ENCODE measurements at places on chromosomes 12 and 14.

- DNase-seq, result no peak
Observed at GRCh38 chr14:51701951-51702350, 50.2 kb downstream of the FRMD6 start.

DNA sequence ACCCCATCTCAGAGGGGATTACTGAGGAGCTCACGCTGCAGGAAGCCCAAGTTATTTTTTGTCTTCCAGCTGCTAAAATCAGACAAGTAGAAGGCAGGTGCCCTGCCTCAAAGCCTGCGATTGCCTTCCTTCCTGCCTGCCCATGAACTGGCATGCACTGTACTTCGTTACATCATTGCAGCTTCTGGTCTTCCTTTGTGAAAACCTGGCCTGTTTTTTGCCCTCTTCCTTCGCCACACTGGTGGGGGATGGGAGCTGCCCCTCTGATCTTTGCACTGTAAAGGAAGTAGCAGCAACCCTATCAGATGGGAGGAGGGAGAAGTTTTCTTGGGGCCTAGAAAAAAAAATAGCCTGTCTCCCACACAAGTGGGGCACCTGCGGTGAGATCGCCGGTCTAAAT lies 1098.7 kb downstream of the BCL11B start:
- peak; percentile 55 for DNase-seq

DNA sequence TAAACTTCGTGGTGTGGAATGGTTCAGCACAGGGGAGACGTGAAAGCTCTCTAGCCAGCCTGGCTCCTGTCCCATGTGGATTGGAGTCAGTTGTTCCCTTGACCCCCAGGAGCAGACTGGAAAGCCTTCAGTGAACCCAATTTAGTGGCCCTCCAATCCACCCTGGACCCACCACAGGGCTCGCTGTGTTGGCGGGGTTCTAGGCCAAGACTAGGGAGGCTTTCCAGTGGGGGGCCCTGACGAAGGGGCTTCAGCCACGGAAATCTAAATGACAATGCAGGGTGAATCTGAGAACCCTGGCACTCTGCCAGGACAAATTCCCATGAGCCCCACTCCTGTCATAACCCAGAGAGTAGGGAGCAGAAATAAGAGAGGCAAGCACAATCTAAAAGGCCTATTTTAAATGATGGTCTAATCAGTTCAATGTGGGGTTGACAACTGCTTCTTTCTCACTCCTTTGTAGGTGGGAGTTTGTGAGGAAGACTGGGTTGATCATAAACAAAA lies 110.8 kb downstream of the SLC35F4 start:
- DNase-seq, result no peak

GRCh38 chr14:21866479-21866878 lies 192.9 kb upstream of the OR4E1 start:
- no peak for DNase-seq

DNA sequence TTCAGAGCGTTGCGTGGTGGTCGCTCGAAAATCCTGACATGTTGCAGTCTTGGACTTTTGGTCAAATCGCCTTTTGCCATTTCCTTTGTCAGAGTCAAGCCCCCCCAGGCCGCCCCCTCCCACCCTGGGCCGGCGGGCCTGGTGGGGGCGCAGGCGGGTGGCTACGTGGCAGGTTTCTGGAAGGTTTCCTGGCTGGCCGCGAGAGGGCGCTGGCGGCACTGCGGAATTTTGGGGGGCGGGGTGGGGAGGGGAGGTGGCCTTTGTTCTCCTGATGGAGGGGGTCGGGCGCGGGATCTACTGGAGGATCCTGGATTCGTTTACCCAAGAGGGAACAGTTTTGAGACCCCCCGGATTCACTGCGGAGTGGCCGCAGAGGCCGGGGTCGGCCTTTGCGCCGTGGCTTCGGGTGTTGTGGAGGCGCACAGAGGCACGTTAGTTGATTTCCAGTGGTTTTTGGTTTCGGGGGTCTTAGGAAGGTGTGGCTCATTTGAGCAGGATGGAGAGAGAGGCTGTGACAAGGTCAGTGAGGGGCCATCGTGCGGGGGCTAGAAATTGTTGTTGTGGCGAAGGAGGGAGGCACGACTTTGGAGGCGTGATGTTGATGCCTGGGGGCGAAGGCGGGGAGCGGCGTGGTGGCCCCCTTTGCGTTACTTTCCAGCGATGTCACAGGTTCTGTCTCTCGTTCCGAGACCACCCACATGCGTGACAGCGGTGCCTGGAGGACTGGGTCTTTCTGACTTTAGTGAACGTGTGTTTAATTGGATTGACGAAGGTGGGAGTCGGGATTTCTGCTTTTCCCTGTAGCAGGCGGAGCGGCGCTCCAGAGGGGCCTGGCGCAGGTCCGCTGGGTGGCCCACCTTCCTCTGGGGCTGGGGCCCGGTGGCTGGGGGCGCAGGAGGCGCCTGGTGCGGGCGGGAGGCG lies 1.4 kb downstream of the MEG3 start:
- no peak for DNase-seq

DNA sequence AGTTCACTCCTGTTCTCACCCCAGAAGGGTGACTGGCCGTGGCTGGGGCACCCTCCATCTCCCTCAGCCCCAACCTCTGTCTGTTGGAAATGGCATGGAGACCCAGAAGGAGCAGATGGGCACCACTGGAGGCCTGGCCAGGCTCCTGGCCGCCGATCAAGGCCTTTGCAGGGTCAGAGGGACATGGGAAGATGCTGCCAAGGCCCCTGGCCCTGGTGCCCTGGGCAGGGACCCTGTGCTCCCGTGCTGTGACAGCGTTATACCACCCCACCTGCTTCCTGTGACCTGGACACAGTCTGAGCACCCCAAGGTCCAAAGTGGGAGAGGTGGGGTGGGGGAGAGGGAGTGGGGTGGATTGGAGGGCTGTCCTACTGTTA lies 3.5 kb downstream of the INF2 start:
- DNase-seq, result no peak

DNA sequence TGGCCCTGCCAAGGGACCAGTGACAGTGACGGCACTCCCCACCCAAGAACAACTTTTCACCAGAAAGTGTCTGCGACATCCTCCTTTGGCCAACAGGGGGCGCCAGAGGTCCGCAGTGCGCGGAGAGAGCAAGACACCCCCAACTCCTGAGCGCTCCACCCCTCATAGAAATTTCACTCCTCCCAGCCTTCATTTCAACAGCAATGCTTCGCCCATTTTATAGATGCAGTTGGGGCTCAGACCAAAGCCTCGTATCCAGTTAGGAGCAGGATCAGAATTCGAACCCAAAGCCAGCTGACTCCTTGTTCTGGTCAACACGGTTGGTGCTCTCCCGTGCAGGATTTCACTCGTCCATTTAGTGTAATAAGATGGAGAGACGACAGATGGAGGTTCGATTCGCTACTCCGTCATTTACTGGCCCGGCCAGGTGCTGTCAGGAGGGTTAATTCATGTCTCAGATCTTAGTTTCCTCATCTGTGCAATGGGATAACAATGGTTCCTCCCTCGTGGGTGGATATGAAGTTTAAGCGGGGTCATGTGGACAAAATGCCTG lies 2.4 kb upstream of the POP5 start:
- DNase-seq, result peak; percentile 75

- DNase-seq, result no peak
Observed at GRCh38 chr12:2129076-2129475, 76.3 kb downstream of the CACNA1C start.

- no peak for DNase-seq
Observed at GRCh38 chr12:1808798-1809480, 11.4 kb upstream of the LRTM2 start.

GRCh38 chr14:83260751-83261150 lies 1727.1 kb upstream of the SEL1L start:
- no peak for DNase-seq

DNA sequence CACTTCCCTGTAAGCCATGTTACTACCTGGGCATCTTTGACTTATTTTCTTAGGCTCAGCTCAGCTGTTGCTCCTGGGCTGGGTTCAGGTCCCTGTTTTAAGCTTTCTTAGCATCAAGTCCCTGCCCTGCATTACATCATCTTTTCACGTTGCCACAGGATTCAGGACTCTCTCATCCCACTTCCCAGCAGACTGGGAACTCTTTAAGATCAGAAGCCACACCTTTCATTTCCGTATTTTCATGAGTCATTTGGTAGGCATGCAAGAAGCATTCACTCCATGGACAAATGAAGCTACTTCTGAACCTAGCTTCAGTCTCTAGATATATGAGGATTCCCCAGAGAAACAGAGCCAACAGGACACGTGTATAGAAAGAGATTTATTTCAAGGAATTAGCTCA lies 726.8 kb downstream of the VRK1 start:
- no peak for DNase-seq

Measured in activated CD4-positive, alpha-beta T cell treated with anti-CD3 and anti-CD28 coated beads for 1 hour (primary cell).